ENCODE measurements at places on chromosomes 7 and 10.
A peak's percentile ranks its signal among the peaks of the same experiment; 100 is the strongest.

- H3K27me3 ChIP-seq: no peaks in the 10 kb centered on the region
- DNase-seq: no peak
- H3K27ac ChIP-seq: no peak overlapping the region
- no peaks in the 10 kb centered on the region for H3K36me3 ChIP-seq
Measured at GRCh38 chr7:44167920-44168319, 21.3 kb downstream of the GCK start.

GRCh38 chr7:23966941-23967340 lies 256.9 kb downstream of the STK31 start:
- DNase-seq: no peak
- H3K27me3 ChIP-seq: no peaks in the 10 kb centered on the region
- no peak overlapping the region for H3K4me3 ChIP-seq

DNA sequence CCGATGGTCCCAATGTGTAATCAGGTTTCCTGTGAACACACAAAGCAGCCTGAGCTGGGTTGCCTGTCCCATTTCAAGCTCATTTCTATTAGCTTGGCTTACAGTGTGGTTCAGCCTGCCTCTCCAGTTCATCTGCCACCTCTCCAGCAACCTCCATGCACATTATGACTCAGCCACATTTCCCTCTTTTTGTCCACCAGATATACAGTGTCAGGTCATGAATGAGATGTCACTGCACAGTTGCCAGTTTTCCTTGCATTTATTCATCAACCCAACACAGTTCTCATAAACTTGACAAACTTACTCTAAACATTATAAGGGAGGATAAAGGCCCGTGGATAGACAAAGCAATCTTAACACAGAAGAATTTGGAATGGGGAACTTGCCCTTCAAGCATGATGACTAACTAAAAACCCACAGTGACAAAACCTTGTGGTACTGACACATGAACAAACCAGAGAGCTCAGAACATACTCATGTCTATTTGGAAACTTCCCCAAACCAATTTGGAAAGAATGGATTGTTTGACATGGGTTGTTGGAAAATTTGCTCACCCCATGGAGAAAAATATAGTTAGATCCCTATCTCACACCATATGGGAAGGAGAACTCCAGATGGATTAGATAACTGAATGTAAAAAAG lies 2.5 kb upstream of the CFAP58 start:
- peaks cover 22% of the 10 kb centered on the region for H3K4me1 ChIP-seq
- H3K27ac ChIP-seq: no peak overlapping the region
- no peaks in the 10 kb centered on the region for H3K27me3 ChIP-seq
- DNase-seq: no peak
- no peaks in the 10 kb centered on the region for H3K36me3 ChIP-seq
- no peak overlapping the region for H3K4me3 ChIP-seq

GRCh38 chr10:48740988-48741387 lies 56.3 kb downstream of the WDFY4 start:
- DNase-seq: no peak
- H3K27me3 ChIP-seq: no peaks in the 10 kb centered on the region
- no peak overlapping the region for H3K27ac ChIP-seq
- H3K4me3 ChIP-seq: no peak overlapping the region

- H3K36me3 ChIP-seq: no peaks in the 10 kb centered on the region
- DNase-seq: no peak
- no peak overlapping the region for H3K4me3 ChIP-seq
- no peak overlapping the region for H3K27ac ChIP-seq
Measured at GRCh38 chr10:36188461-36188860, 546.4 kb upstream of the FZD8 start.

DNA sequence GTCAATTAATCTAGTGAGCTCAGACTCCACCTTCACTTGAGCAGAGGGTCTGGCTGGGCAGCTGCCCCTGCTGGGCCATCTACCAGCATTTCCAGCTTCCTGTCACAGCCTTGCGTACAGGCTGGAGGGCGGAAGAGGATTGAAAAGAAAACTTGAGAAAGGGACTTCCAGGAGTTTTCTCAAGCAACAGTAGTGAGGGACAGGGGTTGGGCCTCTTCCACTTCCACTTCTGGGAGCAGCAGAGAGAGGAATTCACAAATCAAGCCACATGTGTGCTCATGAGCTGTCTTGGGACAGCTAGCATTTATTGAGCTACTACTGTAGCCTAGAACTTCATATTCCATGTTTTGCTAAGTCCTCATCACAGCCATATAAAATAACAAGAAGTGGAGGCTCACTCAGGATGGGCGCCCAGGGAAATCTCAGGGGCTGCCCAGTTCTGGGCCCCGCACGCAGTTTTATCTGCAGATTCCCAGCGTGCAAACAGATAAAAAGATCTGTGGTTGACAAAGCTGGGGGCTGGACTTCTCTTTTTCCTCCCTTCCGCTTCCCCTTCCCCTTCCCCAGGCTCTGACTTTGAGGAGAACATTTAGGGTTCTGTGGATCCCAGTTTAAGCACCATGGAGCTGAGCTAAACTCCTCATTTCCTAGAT lies 135.8 kb downstream of the RGS10 start:
- H3K36me3 ChIP-seq: no peaks in the 10 kb centered on the region
- no peaks in the 10 kb centered on the region for H3K27me3 ChIP-seq
- H3K4me3 ChIP-seq: no peak overlapping the region

DNA sequence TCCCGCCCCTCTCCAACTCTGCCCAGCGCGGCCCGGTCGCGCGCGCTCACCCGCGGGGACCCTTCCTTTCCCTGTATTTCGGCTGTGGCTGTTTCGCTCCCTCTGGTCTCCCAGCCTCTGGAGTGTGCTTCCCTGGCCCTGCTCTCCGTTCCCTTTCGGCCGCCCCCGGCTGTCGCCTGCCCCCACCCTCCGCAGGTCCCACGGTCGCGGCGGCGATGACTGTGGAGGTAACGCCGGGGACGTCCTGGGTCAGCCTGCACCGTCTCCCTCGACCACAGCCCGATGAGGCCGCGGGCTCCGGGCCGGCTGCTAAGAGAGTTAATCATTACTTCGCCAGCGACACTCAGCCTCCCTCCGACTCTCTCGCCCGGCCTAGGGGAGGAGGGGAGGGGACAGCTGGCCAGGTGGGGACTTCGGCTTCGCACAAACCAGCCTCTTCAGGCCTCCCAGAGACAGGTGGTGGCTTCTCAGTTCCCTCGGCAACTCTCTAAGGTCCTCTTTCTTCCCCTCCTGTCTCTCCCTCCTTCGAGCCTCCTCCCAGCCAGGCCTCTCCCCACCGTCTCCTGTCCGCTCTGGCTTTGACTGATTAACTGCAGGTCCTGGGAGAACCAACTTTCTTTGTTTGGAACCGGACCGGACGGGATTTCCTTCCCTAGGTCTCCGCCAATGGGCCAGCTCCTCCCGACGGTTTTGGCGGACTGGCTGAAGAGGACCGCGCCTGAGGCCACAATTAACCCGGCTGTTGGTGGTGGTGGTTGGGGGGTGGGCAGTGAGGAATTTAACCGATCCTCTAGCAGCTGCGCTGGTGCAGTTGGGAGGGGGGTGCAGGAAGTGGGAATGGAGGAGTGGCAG lies 5.6 kb upstream of the PAX2 start:
- peak overlapping the region; percentile 21 for H3K4me3 ChIP-seq
- peaks cover 26% of the 10 kb centered on the region for H3K4me1 ChIP-seq
- H3K36me3 ChIP-seq: no peaks in the 10 kb centered on the region
- no peak overlapping the region for H3K27ac ChIP-seq
- H3K27me3 ChIP-seq: peaks cover 100% of the 10 kb centered on the region
- DNase-seq: no peak

GRCh38 chr7:94161476-94161875 lies 157.3 kb upstream of the BET1 start:
- no peaks in the 10 kb centered on the region for H3K4me1 ChIP-seq
- H3K4me3 ChIP-seq: no peak overlapping the region
- DNase-seq: no peak
- H3K27ac ChIP-seq: no peak overlapping the region

- no peak overlapping the region for H3K27ac ChIP-seq
- no peak overlapping the region for H3K4me3 ChIP-seq
- H3K4me1 ChIP-seq: peaks cover 6% of the 10 kb centered on the region
- no peaks in the 10 kb centered on the region for H3K27me3 ChIP-seq
- no peak for DNase-seq
Measured at GRCh38 chr10:123999956-124000615, 93.3 kb downstream of the CHST15 start.

DNA sequence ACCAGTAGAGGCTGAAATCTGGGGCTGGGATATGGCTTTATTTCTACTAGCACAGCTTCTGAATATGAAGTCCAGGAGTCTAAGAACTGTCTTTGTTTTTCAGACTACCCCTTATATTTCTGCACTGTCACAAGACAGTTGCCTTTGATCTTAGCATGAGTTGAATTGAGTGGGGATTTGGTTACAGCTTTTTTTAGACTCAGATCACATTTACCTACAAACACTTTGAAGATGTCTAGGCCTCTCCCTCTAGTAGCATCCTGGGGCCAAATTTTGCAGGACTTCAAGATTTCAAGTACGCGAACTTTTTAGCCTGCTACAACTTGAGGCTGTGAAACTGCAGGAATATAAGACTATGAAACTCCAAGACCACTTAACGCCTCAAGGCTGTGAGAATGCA lies 240.2 kb downstream of the NEBL start:
- H3K27me3 ChIP-seq: no peaks in the 10 kb centered on the region
- no peak overlapping the region for H3K27ac ChIP-seq
- DNase-seq: no peak
- no peak overlapping the region for H3K4me3 ChIP-seq

- no peak for DNase-seq
- peaks cover 2% of the 10 kb centered on the region for H3K27me3 ChIP-seq
- H3K36me3 ChIP-seq: no peaks in the 10 kb centered on the region
- H3K27ac ChIP-seq: no peak overlapping the region
Measured at GRCh38 chr7:157857578-157858075, 520.8 kb downstream of the DNAJB6 start.

GRCh38 chr10:104268405-104268712 lies 625 bp upstream of the GSTO2 start:
- H3K27ac ChIP-seq: peak overlapping the region; percentile 90
- H3K36me3 ChIP-seq: peaks cover 46% of the 10 kb centered on the region
- H3K4me3 ChIP-seq: peak overlapping the region; percentile 92
- no peaks in the 10 kb centered on the region for H3K27me3 ChIP-seq
- DNase-seq: no peak

DNA sequence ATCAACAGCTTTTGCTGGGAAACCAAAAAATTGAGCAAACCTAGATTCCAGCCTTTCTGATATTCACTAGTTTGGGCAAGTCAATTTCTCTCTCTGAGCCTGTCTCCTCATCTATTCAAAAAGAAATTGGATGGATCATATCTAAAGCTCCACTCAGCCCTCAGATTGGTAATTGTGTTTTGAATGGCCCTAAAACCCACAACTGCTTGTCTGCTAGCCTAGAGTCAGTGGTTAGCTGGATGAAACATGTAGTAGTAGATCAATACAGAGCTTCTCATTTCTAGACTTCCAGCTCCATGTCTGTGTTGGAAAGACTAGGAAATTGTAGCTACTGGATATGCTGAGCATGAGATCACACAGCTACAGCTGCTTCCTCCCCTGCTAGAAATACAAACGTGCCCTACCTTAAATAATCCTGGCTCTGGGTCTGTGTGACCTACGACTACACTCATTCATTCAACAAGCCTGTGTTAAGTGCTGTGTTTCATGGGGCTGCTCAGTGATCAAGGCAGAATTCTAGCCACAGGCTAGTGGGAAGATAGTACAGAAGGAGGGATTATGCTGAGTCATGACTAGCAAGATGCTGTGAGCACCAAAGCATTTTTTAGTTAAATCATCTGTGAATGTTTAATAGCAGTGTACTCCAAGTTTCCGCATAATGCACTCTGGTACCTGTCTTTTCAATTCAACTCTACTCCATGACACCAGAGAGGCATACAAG lies 15.7 kb downstream of the DNTT start:
- peaks cover 3% of the 10 kb centered on the region for H3K27me3 ChIP-seq
- DNase-seq: no peak
- H3K27ac ChIP-seq: no peak overlapping the region
- no peak overlapping the region for H3K4me3 ChIP-seq
- no peaks in the 10 kb centered on the region for H3K36me3 ChIP-seq

- H3K4me3 ChIP-seq: no peak overlapping the region
- DNase-seq: no peak
- no peak overlapping the region for H3K27ac ChIP-seq
- H3K4me1 ChIP-seq: no peaks in the 10 kb centered on the region
Measured at GRCh38 chr10:78124167-78124566, 90.5 kb downstream of the RPS24 start.

DNA sequence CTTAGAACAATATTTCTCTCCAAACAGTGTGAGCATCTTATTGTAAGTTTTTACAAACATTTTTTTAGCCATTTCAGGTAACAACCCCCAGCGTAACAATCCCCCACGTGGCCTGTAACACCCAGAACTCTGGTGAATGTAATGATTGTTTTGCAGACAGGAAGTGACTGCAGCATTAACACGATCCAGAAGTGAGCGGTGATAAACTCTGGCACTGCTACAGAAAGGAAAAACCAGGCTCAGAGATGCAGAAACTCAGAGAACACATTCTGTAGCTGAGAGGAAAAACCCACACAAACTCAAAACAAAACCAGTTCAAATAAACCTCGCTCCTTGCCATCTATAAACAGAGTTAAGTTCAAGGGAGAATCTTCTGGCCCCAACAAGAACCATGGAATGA lies 285.7 kb downstream of the FGFR2 start:
- DNase-seq: no peak
- no peaks in the 10 kb centered on the region for H3K36me3 ChIP-seq
- no peaks in the 10 kb centered on the region for H3K4me1 ChIP-seq
- no peak overlapping the region for H3K27ac ChIP-seq

GRCh38 chr7:155477476-155477875 lies 19.5 kb downstream of the EN2 start:
- H3K4me3 ChIP-seq: no peak overlapping the region
- no peak for DNase-seq
- no peaks in the 10 kb centered on the region for H3K4me1 ChIP-seq
- no peak overlapping the region for H3K27ac ChIP-seq
- H3K36me3 ChIP-seq: no peaks in the 10 kb centered on the region

DNA sequence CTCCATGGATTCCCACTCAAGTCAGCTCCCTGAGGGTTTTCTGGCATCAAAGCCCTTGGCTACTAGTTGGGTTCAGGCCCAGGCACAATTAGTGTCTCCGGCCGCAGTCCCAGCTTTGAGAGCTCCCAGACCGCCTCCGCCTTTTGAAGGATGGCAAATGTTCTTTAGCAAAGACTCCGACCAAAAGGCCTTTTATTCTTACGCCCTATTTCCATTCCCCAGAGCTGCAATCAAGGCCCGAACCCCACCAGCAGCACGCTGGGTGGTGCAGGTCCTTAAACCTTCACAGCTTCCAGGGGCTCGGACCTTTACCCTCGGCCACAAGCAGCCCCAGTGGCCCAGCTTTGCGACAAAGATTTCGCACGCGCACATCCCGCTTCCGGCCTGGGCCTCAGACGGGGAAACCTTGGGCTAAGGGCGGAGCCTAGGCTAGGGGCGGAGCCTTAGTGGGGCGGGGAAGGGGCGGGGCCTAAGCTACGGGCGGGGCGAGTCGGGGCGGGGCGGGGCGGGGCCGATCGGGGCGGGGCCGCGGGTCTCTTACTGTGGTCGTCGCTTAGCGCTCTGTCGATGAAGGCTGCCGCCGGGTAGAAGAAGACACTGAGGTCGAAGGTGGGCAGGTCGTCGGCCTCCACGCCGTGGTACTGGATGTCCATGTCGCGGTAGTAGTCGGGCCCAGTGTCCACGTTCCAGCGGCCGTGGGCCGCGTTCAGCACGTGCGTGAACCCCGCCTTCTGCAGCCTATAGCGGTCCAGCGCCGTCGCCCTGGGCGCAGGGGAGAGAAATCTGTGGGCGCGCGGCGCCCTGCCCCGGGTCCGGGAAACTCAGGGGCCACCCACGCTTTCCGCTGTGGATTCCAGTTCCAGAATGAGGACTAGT lies 68.0 kb upstream of the SAMD8 start:
- H3K27me3 ChIP-seq: no peaks in the 10 kb centered on the region
- H3K27ac ChIP-seq: peak overlapping the region; percentile 57
- no peak for DNase-seq
- H3K4me1 ChIP-seq: peaks cover 41% of the 10 kb centered on the region
- no peaks in the 10 kb centered on the region for H3K36me3 ChIP-seq
